Thymus (tissue), 14 donors: ENCODE measurements at places on chromosomes 13 and 19.

DNA sequence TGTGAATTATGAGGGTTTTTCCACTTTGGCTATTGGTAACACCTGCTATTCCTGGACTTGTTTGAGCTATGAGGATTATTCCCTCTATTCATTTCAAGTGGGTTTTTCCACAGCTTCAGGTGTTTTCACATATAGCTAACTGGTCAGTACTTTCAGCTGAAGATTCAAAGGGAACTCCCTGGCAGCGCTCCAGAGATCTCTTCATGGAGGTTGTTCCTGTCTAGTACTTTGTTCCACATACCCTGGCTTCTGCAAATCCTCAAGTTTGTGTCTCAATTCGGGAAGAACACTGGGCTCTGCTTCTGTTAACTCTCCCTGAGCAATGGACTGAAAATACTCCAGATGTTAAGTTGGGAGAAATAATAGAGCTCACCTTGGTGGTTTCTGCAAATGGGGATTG is 5.6 kb upstream of the ZNF607 start:
- DNase-seq: no peak

GRCh38 chr13:23321535-23322241 is 111.8 kb downstream of the SACS start:
- no peak for DNase-seq

DNA sequence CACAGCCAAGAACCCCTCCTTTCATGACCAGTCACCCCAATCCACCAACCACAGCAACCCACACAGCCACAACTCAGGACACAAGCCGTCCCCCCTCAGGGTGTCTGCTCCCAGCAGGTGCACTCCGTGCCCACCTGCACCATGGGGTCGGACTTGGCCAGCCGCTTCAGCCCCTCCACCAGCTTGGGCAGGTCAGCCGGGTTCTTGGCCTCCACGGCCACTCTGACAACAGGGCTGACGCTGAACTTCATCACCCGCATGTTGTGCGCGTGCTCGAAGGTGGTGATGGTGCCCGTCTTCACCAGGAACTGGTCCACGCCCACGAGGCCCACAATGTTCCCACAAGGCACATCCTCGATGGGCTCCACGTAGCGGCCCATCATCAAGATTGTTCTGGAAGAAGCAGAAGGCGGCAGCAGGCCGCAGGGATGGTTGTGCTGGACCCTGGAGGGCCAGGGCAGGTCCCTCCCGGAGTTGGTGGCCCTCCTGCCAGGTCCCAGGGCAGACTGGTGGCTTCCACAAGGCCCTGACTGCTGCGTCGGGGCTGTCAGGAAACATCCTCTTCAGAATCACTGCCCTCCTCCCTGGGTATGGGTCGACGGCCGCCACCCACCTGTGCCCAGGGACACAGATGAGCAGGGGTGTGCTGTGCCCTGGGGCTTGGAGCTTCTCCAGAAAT is 5.5 kb downstream of the EEF2 start:
- no peak for DNase-seq

DNA sequence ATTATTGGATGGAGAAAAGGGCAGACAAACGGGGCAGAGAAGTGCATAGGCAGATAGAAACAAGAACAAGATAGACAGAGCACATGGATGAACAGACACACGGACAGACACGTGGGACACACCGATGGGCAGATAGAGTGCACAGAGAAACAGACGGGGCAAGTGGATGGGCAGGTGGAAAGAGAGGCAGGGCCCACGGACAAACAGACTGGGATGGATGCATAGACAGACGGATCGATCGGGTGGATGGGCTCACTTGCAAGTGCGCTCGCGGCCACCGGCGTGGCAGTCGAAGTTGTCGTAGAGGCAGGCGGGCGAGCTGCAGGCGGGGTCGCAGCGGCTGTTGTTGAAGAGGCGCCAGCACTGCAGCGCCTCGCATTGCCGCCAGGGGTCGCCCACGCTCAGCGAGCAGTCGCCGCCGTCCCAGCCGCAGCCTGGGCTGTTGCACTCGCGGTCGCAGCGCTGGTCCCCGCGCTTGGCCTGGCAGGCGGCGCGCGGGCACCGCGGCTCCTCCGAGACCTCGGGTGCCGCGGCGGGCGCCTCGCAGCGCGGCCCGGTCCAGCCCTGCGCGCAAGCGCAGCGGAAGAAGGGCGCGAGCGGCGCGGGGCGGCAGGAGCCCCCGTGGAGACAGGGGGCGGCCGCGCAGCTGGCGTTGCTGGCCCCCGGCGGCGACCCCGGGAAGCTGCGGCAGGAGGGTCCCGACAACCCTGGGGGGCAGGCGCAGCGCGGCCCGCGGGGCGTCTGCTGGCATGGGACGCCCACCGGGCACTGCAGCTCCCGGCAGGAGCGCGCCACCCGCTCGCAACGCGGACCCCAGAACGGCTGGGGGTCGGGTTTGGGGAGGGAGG is 23.3 kb downstream of the NOTCH3 start:
- peak; percentile 79 for DNase-seq

DNA sequence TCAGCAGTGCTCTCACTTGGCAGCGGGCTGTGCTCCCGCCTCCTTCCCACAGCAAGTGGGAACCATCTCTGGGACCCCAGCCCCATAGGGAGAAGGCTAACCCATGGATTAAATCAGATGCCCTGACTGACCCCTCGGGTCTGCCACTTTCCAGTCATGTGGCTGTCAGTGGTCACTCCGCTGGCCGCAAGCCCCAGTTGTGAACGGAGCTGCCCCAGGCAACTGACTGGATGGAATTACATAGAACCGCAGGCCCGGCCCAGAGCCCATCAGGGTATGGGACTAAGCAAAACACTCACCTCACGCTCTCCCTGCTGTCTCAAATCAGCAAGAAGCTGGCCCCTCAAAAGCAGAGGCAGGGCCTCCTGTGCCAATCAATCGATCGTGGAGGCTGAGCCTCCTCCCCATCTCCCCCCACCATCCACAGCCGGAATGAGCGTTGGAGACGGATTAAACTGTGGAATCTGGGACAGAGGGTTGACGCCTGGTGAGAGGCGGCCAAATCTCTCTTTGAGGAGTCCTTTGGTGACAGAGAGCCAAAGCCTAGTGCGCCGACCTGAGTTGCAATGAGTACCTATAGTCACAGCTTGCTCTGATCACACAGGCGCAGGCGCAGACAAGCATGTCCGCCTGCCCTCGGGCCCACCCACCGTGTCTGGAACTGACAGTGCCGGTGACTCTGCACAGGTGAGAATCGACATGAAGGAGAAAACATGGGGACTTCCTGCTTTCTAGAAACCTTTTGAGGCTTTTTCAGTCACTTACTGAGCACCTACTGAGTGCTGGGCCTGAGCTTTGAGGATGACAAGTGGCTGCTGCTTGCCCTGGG is 38.7 kb downstream of the PBX4 start:
- DNase-seq: peak; percentile 16

DNA sequence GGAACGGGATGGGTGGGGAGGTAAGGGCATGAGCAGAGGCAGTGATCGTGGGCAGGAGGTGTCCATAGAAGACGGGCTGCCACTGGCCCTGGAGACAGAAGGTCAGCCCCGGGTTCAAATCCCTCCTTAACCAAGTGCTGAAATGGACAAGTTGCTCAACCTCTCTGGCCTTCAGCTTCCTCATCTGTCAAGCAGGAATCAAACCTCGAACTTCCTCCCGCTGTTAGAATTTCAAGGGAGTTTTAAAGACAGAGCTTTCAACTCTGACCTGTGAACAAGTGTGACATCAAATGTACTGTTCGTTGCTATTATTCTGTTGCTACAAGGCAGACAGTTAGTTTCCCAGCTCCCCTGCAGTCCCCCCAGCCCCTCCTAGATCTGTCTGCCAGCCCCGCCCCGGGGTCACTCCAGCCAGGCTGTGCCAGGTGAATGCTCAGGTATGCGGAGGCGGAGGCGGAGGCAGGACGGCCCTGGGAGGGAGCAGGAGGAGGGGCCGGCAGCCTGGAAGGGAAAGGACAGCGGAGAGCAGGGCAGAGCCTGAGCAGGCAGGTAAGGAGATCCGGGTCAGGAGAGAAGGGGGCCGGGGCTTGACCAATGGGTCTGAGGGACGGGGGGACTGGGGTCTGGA is at the start of gene EPS8L1:
EPS8L1 (plus strand) TSS at position 499 of the 628 bp plus-strand sequence. CDS start 576 bp downstream, outside the sequence.
- DNase-seq: no peak

GRCh38 chr19:4566402-4567051 is 7.0 kb upstream of the SEMA6B start:
- DNase-seq: no peak

GRCh38 chr19:1736927-1737326 is 16.4 kb upstream of the ONECUT3 start:
- DNase-seq: no peak

- no peak for DNase-seq
These were observed 9.9 kb downstream of the SOX21 start for GRCh38 chr13:94702181-94703041.

DNA sequence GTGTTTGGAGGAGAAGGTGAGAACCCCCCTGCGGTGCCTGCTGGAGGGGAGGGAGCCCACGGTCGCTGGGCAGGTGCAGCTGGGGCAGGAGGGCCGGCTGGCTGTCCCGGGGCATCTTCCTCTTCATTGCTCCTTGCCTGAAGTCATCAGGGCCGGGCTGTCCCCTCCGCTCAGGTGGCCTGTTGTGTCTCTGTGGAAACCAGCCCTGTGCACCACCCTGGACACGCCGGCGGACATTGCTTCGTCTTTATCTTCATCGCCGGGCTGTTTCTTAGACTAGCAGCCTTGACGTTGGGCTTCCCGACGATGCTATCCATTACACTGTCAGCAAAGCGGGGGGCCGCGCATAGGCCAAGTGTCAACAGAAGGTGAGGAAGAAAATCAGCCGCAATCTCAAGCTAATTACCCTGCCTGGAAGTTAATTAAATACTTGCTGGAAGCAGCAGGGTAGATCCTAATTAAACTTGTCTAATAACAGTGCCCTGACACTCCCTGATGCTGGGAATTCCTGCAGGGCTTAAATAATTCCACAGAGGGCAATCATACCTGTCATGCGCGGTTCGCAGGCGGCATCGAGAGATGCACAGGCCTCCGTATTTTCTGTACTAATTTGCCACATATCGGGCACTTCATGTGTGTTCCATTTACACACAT is 111.4 kb upstream of the SOX1 start:
- no peak for DNase-seq

DNA sequence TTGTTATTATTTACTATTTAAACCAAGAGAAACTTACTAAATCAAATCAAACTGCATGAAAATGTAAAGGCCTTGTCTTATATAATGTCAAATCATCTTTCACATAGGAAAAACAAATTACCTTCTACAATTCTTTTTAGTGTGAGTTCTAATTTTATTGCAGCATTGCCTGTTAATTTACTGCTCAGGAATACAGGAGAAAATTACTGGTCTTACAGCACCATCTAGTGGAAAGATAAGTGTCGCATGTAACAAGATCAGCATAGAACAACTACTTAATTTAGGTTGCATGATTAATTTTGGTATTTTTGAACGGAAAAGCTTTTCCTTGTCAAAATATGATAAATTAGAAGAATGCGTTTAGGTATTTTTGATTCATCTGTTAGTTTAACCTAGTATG is 502.7 kb downstream of the UQCRFS1 start:
- DNase-seq: peak; percentile 85

GRCh38 chr19:42201489-42202289 is 15.8 kb downstream of the DEDD2 start:
- no peak for DNase-seq

DNA sequence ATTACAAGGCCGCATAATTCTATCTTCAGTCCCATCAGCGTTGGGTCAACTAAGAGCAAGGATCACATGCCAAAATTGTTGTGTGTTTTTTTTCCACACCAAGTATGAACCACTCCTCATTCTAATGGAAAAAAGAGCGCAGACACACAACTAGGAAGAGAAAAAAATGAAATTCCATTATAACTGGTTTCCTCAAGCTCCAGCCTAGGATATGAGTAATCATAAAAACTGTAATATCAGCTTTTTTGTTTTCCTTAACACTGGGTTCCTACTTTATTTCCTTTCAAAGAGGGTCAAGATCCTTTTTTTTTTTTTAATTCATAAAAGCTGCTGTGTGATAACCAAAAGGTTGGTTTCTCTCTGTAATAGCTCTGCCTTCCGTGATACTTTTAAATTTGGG is 19.4 kb downstream of the TSHZ3 start:
- DNase-seq: no peak

DNA sequence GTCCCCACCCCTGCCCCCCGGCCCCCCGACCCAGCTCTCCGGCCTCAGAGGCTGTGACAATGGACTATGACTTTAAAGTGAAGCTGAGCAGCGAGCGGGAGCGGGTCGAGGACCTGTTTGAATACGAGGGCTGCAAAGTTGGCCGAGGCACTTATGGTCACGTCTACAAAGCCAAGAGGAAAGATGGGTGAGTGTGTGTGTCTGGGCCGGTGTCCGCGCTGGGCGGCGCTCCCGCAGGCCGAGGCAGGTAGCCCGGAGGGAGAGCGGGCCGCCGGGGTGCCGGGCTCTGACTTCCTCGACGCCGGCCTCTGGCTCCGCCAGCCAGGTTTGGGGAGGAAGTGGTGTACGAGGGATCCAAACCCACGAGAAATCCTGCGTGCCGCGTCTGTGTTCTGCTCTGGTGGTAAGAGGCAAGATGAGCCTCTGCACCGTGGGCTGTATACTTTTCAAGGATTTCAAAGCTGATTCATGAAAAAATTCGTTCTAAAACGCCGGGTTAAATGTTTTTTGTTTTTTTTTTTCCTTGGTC is 718 bp downstream of the CDK8 start:
- DNase-seq: peak; percentile 29

GRCh38 chr19:10983026-10983425 is 22.2 kb downstream of the SMARCA4 start:
- DNase-seq: no peak

GRCh38 chr13:33277037-33277740 is 8.4 kb downstream of the STARD13 start:
- no peak for DNase-seq

DNA sequence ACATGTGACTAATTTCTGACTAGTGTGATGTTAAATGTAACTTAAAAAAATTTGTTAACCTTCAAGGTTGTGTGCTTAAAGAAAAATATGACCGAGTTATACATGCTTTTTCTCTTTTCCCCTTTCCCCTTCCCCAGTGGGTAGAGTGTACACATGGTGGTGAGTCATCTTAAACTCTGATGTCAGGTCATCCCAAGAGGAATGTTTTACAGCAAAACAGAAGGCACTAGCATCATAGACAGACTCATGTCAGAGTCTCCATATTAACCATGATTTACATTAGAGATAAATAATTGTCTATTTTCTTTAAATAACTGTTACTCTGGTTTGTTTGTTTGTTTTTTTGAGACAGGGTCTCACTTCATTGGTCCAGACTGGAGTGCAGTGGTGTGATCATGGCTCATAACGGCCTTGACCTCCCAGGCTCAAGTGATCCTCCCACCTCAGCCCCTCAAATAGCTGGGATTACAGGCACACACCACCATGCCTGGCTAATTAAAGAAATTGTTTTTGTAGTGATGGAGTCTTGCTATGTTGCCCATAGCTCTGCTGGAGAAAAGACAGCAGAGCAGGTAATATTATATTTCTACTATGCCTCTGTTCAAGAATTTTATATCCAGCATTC is 160.4 kb upstream of the PCDH9 start:
- no peak for DNase-seq

DNA sequence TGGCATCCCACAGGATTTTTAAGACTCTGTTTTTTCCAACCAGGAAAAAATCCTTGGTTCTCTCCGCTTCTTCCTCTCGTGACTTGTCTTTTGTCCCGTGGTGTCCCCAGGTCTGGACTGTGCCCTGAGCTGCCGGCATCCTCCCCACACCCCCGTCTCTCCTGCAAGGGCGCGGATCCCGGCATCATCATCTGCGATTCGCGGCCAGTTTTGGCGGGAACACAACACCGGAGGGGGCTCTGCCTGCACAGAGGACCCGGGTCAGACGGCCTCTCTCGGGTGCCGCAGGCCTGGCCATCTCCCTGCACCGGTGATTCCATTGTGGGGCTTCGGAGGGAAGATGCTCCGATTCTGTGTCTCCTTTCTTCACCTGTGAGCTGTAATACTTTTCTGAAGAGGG is 18.8 kb upstream of the GAS6 start:
- DNase-seq: no peak
